ENCODE measurements at places on chromosomes 16 and 17.

- no peak for DNase-seq
Observed at GRCh38 chr16:85554889-85555718, 58.0 kb upstream of the GSE1 start.

DNA sequence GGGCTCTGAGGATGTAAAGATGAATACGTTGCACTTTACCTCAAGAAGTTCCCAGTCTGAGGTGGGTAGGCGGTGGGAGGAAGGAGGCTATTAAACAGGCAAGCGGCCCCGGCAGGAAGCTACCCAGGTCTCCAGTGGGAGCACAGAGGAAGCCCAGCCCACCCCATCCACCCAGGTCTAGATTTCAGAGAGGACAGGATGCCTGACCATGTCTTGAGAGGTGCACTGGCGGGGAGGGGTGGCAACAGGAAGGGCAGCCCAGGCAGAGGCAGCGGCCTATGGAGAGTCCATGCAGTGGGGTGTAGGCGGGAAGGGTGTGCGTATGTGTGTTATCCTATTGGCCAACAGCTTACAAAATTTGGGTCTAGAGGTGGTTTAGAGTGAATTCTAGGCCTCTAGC, 13.9 kb downstream of the SARM1 start:
- DNase-seq, result no peak

DNA sequence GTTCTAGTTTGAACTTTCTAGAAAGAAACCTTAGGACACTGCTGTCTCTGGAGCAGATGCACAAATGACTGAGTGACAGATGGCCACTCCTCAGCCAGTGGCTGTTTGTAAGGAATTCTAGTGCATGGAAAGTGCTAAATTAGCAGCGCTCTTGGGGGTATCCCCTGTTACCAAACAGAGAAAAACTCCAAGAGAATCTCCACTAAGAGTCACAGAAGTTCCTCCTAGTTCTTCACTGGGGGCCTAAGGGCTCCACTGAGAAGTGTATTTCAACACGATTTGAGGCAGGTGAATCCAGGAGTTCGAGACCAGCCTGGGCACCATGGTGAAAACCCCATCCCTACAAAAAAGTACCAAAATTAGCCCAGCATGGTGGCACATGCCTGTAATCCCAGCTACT, 18.1 kb upstream of the IRF8 start:
- no peak for DNase-seq

DNA sequence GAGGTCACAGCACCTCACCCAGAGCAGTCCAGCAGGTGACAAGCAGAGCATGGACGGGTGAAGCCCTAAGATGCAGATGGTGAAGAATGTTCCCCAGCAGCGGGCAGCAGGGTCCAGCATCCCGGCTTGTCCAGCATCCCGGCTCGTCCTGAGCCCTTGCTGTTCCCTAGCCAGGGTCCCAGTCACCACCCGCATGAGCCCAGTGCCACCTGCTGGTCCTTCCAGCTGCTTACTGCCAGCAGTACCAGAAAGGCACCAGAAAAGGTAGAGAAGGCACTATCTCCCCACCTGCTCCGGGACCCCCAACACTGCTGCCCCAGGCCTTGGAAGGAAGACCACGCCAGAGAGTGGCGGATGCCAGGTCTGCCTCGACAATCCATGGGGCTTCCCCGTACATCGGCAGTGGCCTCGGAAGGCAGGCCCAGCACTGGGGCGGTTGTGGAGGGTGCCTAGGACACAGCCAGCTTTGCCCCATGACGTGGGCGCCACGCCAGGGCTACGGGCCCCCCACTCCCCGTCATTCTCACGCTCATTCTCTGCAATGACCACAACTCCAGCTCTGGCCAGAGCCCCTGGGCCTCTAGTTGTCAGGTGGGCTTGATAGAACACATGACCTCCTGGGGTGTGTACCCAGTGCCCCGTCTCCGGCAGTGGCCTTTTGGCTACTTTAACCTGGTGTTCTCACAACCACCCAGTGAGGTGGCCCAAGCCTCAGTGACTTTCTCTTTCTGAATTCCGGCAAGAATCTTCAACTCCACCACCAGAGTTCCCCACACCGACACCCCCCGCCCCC, 1.4 kb downstream of the CENPX start:
- no peak for DNase-seq

DNA sequence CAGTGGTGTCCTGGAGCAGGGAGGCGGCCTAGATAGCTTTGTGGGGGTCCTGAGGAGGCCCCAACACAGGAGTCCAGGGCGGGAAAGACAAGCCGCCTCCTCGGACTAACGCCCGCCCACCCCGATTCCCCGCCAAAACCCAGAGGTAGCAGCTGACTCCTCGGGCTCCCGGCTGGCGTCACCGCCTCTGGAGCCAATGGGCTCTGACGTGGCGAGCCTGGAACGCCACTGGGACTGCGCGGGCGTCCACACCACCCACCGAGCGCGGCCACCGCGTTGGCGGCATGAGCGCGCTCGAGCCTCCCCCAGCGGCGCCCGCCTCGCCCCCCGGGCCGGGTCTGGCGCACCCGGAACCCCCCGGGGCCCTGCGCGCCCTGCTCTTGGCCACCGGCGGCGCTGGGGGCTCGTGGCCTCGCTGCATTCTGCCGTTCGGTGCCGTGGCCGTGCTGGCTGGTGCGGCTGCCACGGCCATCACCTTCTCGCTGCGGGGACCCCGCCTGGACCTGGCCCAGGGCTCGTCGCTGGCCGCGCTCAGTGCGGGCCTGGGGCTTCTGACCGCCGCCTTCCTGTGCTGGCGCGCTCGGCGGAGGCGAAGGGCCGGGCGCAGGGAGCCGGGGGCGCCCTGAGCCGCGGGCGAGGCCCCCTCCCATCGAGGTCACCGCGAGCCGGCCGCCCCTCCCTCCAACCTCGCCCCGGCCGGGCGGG, 3.4 kb upstream of the NTN3 start:
- DNase-seq, result no peak

DNA sequence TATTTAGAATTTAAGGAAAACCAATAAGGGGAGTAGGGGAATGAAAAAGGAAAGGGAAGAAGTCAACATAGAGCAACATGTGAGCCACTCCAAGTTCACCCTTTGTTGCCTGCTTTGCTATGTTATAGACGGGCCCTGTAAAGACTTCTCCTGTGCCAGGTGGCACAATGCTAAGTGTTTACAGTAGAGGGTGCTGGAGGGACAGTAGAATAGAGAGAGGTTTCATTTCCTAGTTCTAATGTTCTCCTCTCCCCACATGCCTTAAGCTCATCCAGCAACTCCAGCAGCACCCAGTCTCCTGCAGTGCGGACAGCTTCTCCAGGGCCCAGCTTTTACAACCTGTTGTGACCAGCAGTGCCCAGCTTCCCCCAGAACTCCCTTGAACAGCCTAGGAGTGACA, 468.0 kb downstream of the HS3ST3B1 start:
- no peak for DNase-seq

GRCh38 chr17:49624896-49625295, 49.2 kb downstream of the NXPH3 start:
- no peak for DNase-seq

DNA sequence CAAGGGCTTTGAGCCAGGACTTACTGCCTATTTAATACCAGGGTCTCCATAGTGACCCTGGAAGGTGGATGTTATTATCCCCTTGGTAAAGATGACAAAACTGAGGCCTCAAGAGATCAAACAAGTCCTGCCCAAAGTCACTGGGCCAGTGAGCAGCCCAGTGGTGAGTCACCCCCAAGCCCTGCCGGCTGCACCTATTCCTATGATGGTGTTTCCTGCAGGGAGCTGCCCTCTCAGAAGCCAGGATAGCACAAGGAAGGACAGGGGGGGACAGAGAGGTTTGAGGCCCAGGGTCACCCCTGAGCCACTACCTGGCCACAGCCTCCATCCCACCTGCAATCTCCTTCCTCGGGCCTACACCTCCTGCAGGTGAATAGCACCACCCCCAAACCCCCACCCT, 90.9 kb downstream of the SDK2 start:
- DNase-seq, result no peak

- DNase-seq, result no peak
Observed at GRCh38 chr16:29925781-29926710, at the start of gene KCTD13. TSS of gene KCTD13 (minus strand) at chr16:29926226. CDS start at chr16:29926033, 193 bp downstream.

GRCh38 chr16:79647586-79647985, 47.0 kb upstream of the MAF start:
- no peak for DNase-seq

- no peak for DNase-seq
Observed at GRCh38 chr17:8670421-8670820, 39.9 kb upstream of the MYH10 start.

- DNase-seq, result no peak
Observed at GRCh38 chr16:84362471-84362941, 5.8 kb upstream of the ATP2C2 start.

- no peak for DNase-seq
Observed at GRCh38 chr16:14310519-14310991, 239.4 kb downstream of the MRTFB start.

DNA sequence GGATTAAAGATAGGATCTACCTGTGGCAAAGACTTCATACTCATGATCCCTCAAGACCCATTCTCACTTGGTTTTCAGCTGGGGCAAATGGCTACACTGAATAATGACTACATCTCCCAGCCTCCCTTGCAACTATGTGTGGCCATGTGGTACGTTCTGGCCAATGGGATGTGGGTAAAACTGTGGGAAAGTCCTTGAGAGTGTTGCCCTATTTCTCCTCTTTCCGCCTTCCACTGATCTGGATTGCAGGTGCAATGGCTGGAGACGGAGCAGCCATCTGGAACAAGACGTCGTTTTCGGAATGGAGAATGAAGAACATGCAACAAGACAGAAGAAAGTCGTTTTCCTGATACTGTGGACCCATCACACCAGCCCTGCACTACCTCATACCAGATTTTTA, 48.5 kb downstream of the HAPSTR1 start:
- no peak for DNase-seq

GRCh38 chr17:8131844-8132441, 8.0 kb upstream of the HES7 start:
- DNase-seq, result no peak

- DNase-seq, result no peak
Observed at GRCh38 chr16:3094289-3095027, 4.6 kb downstream of the ZSCAN10 start.

GRCh38 chr16:69865701-69866100, 85.4 kb upstream of the CLEC18A start:
- no peak for DNase-seq

DNA sequence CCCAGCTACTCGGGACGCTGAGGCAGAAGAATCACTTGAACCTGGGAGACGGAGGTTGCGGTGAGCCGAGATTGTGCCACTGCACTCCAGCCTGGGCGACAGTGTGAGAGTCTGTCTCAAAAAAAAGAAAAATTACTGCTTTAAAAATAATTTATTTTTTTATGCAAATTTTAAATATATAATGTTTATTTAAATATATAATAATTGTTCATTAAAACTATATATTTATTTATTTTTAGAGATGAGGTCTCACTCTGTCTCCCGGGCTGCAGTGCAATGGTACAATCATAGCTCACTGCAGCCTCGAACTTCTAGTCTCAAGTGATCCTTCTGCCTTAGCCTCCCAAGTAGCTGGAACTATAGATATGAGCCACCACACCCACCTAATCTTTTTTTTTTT, 15.2 kb upstream of the DBNDD1 start:
- DNase-seq, result no peak

DNA sequence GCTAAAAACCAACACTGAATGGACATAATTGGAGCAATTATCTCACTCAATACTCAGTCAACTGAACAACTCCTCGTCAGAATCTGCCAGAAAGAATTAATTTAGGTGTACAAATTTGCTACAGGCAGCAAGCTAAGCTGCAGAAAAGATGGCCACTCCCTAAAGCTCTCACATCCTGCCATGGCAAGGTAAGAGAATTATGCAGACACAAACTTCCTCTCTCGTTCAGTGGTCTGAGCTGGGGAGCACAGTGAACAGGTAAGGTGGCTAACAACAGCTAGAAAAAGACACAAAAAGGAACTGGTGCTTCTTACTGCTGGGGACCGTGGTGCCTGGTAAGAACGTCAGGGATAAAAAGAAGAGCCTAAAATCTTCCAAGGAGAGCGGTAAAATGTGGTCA, 74.9 kb upstream of the BCAR1 start:
- DNase-seq, result no peak

DNA sequence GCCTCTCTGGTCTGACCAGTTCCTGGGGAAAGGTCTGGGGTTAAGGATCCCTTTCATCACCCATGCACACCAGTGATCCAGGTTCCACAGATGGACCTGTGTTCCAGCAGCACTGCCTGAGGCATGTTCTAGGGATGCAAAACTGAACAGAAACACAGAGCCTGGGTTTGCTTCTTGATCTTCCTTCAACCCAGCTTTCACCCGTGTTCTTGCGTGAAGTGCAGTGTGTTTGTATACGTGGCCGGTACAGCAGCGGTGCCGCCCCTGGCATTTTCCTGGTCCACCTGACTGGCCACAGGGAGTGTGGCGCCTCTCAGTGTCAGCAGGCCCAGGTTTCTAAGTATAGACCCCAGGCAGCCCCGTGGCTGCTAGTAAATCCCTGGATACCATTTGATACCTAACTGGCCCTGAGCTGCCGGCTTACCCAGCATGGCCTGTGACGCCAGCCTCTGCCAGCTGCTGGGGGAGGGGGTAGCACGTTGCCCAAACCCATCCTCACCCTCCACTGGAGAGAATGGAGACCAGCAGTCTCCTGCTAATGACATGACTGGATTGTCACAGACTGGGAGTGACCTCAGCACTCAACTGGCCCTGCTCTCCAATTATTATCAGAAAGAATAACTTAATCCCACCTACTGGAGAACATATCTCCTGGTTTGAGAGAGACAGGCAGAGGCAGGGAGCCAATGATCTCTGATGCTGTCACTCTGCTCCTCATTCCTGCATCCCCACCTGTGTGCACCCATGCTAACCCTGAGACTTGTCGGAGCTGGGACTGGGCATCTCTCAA, 59.2 kb upstream of the LGALS9 start:
- no peak for DNase-seq

DNA sequence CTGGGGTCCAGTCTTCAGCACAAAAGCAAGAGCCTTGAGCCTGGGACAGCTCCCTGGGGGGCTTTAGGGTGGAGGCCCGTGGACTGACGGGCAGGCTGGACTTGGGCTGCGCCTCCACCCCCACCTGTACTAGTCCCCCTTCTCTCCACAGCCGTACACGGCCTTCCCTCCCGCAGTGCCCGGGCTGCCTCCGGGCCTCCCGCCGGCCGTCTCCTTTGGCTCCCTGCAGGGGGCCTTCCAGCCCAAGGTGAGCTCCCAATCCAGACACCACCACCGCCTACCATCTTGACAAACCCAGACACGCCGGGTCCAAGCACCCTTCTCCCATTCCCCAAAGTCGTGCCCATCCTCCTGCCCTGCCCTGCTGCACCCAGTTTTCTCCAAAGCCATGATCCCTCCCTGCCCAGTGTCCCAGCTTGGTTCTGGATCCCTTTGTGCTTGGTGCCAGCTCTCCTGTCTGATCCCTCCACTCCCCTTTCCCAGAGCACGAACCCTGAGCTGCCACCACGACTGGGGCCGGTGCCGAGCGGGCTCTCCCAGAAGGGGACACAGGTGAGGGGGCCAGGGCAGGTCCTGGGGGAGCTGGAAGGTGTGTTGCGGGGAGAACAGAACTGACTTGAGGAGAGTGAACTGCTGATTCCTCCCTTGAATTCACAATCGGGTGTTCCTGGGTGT, 7.1 kb downstream of the FBRS start:
- no peak for DNase-seq

- DNase-seq, result no peak
Observed at GRCh38 chr17:43079641-43080302, 45.4 kb downstream of the BRCA1 start.
